Activated CD4-positive, alpha-beta T cell treated with anti-CD3 and anti-CD28 coated beads, Interleukin-2, Interleukin-6, amounts not matched to agents 100 ng/mL and 50 ng/mL, durations not matched to agents 16 hours and 8 hours (primary cell): ENCODE measurements at places on chromosomes 7 and 10.

DNA sequence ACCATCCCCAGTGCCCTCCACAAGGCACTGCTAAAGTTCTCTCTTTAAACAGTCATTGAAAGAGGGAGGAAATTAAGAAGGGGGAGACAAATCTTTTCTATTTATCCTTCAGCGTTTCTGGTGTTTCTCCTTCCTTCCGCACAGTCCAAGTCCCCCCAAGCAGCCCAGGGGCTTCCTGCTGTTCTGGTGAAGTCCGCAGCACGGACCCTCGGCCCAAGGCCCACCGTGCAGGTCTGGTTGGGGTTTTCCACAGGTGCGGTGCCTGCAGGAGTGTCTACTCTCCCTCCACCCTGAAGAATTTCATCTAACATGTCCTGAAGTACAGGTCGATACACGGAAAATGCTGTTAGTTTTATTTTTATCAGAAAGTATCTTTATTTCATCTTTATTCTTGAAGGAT is 34.1 kb upstream of the KNDC1 start:
- no peak for DNase-seq

GRCh38 chr10:50360077-50360850 is 108.9 kb upstream of the ASAH2 start:
- DNase-seq, result no peak

DNA sequence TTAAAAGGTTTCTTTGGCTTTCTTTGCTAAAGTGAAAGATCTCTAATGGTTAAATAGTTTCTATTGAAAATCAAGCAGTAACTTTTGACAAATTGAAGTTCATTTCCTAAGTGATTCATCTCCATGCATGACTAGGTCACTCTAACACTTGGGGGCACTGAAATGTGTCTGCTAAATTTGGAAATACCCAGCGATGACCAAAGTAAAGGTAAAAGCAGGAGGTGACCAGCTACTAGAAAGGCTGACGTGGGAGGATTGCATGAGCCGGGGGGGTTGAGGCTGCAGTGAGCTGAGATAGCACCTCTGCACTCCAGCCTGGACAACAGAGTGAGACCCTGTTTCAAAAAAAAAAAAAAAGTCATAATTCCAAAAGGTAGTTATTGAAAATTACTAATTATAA is 111.8 kb upstream of the GPR141 start:
- no peak for DNase-seq

DNA sequence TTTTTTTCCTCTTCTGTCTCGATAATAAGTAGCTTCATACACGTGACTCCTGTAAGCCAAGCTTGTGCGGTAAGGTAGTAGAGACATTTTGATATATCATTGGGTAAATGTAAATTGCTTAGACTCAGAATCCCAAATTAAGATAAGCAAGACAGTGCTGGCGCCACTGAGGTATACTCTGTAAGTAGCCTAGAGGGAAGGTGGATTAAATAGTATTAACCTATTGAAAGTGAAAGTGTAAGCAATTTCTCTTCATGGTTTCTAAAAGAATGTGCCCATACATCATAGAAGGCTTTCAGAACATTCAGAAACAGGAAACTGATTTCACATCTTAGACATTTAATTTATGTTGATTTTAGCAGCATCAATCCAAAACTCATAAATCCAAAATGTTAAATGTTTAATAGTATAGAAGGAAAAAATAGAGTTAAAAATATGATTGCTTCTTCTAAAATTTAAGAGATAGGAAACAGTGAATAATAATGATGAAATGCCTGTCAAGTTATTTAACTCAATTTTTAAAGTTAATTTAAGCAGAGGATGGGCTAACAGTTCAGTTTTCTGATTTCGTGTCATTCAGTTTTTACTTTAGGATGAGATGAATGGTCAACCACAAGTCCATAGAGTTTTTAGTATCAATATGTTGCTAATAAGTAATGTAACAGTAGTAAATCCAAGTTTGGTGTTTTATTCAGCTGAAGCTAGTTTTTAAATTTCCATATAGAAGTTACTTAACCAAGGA is 36.8 kb downstream of the LRRC72 start:
- DNase-seq, result peak; percentile 9

- DNase-seq, result no peak
Observed at GRCh38 chr7:107119376-107120105, 49.3 kb upstream of the HBP1 start.

DNA sequence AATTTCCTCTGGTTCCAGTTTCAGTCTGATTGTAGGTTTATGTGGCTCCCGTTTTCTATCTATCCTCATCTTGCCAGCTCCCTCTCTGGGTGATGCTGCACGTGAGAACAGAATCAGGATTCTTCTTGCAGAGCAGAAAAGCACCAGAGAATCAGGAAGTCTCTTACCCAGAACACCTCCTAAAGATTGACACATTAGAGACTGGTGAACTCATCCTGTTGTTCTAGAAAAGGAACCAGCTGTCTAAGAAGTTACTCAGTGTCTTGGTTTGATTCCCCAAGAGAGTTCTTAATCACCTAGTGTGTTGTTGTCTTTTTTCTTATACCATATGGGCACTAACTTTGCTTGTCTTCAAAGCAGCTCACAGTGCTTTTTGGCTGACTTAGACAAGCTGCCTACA is 152.4 kb downstream of the DGKI start:
- peak; percentile 4 for DNase-seq

DNA sequence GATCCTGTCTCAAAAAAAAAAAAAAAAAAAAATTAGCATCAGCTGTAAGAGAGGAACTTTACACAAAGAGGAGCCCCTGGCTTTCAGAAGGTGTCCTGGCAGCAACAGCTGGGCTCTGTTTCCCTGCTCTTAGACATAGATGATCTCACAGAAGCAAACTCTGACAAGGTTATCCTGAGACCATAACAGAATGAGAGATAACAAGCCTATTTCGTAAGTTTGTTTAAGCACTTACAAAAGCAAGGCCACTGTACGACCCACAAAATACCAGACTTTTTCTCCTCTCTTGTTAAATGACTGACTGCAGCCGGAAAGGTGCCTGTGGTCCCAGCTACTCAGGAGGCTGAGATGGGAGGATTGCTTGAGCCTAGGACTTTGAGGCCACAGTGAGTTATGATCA is 33.3 kb upstream of the OTUD1 start:
- no peak for DNase-seq

DNA sequence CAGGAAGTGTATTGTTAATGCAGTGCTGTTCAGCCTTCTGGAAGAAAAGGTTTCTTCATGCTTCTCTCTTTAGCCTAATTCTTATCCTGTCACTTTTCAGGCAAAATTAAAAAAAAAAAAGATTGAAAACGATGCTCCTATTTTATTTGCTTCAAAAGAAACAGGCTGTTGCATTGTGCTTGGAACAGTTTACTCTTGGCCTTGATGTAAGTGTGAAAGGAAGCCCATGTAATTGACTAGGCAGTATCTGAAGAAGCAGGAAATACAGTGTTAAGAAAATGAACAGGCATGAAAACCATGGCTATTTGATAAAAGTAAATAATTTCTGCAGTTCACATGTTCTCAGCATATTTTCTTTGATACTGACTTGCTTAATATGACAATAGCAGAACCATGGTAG is 40.4 kb upstream of the ATRNL1 start:
- no peak for DNase-seq

- DNase-seq, result no peak
Observed at GRCh38 chr7:106110238-106110560, 1.9 kb downstream of the SYPL1 start.

DNA sequence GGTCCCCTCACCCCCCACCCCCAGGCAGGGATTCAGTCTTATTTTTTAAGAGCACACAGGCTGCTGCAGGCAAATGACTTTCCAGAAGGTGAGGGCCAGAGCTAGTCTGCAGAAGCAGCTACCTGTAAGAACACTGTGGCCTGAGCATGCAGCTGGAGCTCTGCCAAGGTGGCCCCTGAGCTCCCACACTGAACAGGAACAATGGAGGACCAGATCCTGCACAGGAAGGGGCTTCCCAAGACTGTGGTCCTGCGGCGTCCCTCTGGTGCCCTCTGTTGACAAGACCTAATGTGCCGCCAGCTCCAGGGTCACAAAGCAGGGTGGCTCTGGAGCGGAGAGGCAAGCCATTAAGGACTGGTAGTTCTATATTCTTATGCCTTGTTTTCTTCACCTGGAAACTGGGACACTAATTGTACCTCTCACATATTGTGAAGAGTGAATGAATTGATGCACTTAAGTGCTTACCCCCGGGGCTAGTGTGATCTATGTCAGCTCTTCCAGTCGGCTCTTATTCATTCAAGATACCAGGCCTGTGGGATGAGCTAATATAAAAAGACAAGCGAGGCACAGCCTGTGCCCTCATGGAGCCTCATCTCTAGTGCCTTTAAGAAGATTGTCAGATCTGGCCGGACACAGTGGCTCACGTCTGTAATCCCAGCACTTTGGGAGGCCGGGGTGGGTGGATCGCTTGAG is 8.0 kb upstream of the BEND7 start:
- DNase-seq, result peak; percentile 32

GRCh38 chr7:139571190-139571589 is 47.7 kb downstream of the CLEC2L start:
- DNase-seq, result no peak

GRCh38 chr10:129105266-129105665 is 361.8 kb upstream of the MGMT start:
- no peak for DNase-seq

GRCh38 chr7:116571552-116571951 is 46.7 kb downstream of the CAV1 start:
- DNase-seq, result no peak

DNA sequence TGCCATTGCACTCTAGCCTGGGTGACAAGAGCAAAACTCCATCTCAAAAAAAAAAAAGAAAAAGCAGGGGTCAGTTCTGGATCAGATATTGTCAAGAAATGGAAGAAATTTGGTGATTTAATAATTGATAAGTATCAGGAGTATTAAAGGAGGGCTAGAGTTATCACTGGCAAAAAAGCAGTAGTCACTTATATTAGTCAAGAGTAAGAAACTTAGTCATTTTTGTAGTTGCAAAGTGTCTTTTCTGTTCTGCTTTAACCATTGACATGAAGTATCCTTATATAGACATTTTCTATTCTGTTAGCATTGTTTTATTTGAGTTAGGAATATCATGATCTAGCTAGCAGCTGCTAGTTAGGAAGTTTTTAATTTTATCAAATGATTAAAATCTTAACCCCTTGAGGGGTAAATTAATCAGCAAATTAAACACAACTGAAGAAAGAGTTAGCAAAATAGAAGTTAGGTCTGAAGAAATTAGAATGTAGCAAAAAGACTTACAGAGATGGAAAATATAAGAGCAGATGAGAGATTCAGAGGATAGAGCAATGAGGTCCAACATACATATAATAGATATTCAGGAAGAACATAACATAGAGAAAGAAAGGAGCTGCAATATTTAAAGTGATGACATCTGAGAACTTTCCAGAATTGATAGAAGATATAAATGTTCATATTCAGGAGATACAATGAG is 7.3 kb upstream of the CCDC6 start:
- DNase-seq, result no peak

- no peak for DNase-seq
Observed at GRCh38 chr10:50398823-50399222, 147.5 kb upstream of the ASAH2 start.

GRCh38 chr7:157547611-157548010 is 210.8 kb downstream of the DNAJB6 start:
- no peak for DNase-seq

DNA sequence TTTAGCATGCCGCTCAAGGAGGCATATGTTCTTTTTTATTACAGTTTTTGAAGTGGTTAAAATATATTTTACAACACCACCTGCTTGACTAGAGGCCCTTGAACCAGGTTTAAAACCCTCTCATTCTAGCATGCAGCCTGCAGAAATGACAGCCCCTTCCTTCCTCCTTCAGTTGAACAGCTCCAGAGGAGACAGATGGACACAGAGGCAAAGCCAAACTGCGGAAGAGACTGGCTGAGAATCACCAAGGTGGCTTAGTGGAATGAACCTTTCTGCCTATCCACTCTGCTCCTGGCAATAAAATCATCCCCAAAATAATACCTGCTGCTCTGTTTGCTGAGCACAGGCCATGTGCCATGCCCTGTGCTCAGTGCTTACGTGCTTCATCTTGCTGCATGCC is 23.9 kb upstream of the PLPP4 start:
- no peak for DNase-seq

DNA sequence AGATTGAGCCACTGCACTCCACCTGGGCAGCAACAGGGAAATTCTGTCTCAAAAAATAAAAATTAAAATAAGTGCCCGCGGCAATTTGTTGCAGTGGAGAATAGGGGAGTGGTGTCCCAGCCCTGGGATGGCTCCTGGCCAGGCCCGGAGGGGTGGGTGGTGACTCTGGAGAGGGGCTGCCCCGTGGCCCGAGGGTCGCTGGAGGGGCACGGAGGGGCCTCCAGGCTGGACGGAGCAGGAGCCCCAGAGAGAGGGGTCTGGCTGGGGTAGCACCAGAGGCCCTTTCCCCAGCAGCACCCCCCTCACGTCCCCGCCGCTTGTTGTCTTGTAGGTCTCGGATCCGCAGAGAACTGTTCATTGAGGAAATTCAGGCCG is 38.6 kb upstream of the SH2B2 start:
- DNase-seq, result no peak

DNA sequence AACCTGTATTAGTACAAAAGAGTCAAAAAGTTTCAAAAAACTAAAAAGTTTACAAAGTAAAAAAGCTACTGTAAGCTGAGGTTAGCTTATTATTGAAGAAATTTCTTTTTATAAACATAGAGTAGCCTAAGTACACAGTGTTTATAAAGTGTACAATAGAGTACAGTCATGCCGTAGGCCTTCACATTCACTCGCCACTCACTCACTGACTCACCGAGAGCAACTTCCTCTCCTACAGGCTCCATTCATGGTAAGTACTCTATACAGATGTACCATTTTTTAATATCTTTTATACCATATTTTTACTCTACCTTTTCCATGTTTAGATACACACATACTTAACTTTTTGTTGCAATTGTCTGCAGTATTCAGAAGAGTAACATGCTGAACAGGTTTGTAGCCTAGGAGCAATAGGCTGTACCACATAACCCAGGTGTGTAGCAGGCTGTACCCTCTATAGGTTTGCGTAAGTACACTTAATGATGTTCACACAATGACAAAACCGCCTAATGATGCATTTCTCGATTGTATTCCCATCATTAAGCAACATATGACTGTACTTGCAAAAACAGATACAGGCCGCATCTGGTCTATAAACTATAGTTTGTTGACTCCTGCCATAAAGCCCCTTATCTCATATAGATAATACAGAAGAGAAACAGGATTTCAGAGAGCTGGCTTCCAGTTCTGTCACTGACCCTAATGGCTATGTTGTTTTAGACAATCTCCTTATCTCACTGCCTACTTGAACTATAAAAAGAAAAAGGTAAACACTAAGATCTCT is 438.8 kb downstream of the HTR7 start:
- DNase-seq, result no peak
